ENCODE measurements at places on chromosomes 7 and 10.
A peak's percentile ranks its signal among the peaks of the same experiment; 100 is the strongest.

DNA sequence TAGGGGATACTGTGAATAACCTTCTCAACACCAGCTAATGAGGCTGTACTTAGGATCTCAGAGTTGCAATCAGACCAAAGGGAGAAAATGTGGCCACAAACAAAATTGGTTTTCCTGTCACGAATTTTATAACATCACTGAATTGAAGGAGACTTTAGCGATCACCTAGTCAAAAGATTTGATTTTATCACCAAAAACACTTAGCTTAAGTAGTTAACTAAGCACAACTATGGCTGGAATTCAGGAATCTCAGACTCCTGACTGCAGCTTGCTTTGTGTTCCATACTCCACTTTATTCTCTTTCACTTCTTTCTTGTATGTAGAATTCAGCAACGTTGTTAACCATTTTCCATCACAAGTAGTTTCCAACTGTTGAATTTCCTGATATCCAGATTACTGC lies 152.0 kb downstream of the SLC16A9 start:
- no peak for DNase-seq

DNA sequence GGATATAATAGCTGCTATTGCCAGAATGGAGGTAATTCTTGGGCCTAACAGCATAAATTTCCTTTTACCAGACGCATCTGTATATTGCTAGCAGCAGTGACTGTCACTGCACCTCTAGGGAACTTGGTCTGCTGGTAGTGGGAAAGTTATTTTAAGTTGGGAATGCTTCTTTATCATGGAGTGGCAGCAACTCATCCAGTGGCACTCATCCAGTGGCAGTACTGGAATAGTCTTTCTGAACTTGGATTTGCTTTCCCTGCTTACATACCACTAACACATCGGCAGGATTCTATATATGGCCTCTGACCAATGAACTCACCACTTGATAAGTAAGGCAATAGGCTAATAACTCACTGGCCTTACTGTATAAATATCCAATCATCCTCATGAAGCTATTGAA lies 22.0 kb upstream of the ICA1 start:
- DNase-seq, result no peak

DNA sequence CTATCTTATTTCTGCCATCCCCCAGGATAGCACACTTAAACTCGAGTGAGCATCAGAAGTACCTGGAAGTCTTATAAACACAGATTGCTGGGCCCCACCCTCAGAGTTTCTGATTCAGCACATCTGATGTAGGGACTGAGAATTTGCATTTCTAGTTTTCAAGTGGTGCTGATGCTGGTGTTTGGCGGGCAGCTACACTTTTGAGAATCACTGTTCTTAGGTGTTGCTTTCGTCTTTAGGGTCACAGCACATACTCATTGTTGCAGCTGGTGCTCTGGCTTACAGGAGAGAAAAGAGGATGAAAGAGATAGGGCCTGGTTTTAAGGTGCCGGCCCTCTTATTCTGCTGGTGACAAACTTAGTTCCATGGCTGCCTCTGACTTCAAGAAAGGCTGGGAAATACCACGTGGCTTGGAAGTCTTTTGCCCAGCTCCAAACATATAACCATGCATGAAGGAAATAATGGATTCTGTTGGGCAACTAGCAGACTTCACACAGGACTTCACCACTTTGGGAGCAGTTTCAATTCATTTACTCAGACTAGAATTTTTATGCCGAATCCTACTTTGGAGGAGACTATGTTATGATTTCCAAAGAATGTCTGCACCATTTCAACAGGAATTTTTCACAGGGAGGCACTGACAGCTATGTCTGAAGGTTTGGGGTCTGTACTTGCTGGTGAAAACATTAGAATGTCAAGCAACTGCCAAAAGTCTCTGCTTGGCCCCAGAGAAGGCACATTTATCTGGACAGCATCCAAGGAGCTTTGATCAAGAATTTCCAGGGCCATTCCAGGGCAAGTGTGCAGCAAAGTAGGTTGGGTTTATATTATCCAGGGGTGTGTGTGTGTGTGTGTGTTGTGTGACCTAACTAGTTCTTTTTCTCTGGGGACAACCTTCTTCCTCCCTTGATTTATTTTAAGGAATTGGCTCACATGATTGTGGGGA lies 6.9 kb upstream of the MINDY4 start:
- DNase-seq, result no peak

DNA sequence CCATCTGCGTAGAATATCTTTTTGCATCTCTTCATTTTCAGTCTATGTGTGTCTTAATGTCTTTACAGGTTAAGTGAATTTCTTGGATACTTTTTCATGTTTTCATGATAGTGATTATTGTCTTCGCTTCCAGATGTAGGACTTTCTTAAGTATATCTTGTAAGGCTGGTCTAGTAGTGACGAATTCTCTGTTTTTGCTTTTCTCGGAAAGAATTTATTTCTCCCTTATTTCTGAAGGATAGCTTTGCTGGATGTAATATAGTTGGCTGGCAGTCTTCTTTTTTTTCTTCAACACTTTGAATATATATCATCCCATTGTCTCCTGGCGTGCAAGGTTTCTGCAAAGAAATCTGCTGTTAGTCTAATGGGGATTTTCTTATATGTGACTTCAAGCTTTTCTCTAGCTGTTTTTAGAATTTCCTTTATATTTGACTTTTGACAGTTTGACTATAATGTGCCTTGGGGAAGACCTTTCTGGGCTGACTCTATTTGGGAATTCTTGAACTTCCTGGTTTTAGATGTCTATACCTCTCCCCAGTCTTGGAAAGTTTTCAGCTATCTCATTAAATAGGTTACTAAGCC lies 14.3 kb downstream of the GTPBP4 start:
- no peak for DNase-seq

DNA sequence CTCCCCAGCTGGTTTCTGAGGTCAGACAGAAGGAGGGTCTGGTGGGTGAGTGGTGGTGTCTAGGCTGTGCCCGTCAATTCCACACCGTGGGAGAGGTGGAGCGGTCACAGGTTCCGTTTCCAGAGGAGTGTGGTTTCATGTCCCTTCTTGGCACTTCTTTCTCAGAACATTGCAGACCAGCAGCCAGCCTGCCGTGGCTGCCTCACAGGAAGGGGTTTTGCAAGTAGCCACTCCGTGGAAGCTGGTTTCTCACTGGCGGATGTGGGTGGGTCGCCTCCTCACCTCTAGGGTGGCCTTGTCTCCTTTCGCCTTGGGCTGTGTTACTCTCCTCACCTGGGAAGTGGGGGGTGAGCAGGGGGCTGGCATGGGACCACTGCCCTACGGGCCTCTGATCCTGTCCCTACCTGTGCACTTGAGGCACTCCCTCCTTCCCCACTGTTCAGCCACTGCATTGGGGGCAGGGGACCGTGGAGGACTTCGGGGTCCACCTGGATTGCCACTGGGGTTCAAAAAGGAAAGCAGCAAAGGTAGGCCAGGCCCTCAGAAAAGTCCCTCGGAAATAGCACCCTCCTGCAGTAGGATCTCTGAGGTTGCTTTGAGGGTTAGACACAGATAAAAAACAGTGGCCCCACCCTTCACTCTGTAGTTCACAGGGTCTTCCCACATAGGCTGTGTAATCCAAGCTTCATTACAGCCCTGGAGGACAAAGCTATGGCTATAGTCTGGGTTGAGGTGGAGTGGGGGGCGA lies 33.9 kb downstream of the TSPAN14 start:
- DNase-seq, result peak; percentile 85

DNA sequence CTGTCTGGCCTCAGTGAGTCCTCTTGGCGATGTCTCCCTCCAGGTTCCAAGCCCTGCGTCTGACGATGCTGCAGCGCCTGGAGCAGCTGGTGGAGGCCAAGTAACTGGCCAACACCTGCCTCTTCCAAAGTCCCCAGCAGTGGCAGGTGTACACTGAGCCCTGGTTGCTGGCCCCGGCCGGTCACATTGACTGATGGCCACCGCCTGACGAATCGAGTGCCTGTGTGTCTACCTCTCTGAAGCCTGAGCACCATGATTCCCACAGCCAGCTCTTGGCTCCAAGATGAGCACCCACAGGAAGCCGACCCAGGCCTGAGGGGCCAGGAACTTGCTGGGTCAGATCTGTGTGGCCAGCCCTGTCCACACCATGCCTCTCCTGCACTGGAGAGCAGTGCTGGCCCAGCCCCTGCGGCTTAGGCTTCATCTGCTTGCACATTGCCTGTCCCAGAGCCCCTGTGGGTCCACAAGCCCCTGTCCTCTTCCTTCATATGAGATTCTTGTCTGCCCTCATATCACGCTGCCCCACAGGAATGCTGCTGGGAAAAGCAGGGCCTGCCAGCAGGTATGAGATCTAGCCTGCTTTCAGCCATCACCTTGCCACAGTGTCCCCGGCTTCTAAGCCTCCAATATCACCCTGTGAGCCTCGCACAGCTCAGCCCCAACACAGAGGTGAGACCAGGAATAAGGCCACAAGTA lies 7.3 kb upstream of the ZNF22 start:
- no peak for DNase-seq

DNA sequence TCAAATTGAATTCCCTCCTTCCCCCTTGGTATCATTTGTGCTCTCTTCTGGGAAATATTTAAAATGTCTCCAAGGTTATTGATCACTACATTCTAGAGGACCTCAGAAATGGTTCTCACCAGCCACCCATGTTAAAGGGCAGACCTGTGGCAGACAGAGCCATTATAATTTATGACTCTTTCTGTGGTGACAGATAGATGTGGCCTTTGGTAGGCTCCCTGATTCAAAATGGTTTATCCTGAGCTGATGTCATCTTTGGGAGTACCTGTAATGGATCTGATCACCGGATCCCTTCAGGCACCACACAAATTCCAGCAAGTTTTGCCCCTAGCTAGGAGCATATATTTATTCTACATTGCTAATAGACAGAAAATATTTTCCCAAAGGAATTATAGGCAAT lies 267.5 kb downstream of the SDK1 start:
- DNase-seq, result no peak

GRCh38 chr10:119517235-119518141 lies 25.0 kb downstream of the RGS10 start:
- no peak for DNase-seq

DNA sequence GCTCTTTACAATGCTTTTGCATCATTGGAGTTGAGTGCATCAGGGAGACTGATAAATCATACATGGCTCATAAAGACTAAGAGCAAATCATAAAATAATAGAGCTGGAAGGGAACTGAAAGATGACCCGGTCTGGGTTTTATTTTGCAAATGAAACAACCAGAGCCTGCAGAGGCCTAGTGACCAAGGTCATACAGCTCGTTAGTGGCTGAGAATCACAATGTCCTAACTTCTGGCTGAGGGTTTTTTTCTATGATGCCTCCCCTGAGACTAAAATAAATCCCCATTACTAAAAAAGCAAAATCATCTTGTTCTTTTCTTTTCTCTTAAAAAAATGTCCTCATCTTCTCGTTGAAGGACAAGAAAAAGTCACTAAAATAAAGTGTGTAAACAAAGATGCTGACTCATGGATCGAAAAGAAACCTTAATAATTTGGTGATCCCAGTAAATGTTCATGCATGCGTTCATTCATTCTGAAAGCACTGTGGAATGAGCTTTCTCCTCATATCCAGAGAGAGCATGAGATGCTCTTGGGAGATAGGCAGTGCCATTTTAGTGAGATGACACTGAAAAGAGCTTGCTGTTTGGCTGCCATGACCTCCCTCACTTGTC lies 107.8 kb upstream of the PHYHIPL start:
- DNase-seq, result no peak

- no peak for DNase-seq
These were observed 32.7 kb upstream of the RASGEF1A start for GRCh38 chr10:43299579-43299978.

DNA sequence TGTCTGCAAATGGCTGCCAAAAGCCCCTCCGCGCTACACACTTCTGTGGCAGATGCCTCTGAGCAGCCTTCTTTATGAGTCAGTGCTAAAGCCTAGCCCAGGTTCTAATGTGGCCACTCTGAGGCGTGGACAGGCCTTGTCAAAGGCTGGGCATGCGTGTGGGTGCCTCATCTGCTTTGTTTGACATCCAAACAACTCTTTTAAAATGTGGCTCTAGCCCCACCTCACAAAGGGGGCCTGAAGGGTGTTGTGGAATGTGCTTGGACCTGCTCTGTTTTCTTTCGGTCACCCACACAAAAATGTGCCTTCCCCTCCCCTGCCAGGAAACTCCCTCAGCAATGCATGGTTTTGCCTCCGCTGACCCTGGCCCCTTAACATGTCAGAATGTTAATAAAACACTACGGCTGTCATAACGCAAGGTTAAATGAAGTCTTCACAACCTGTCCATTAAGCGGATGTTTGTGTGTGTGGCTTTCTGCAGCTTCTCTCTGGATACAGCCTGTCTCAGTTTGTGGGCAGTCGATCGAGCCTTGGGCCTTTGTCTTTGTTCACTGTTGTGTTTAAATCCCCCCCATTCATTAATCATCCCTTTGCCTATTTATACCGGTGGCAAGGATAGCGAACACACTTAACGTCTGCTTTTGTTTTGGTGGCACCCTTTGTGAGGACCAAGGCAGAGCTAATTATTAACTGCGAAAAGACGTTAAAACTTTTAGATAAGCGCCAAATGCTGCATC lies 718.9 kb downstream of the LRMDA start:
- peak; percentile 30 for DNase-seq

DNA sequence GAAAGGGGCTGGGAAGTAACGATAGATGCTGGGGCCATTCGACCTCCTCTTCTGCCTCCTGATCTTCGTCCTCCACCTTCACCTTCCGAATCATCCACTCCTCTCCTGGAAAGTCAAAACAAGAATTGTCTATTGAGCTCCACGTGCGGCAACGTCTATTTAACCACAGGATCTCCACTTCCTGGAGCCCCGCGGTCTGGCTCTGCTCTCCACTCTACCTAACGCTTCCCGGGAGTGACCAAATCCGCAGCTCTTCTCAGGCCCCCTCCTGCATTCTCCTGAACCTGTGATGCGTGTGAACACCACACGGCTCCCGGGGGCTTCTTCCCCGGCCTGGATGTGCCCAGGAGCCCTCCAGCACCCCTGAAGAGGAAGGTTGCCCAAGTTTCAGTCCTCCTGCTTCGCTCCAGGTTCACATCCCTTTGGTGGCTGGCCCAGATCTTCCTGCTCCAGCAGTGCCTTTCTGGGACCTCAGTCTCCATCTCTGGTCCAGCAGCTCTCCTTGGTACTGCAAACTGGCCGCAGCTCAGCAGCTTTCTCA lies 7.2 kb downstream of the ZNF467 start:
- no peak for DNase-seq

DNA sequence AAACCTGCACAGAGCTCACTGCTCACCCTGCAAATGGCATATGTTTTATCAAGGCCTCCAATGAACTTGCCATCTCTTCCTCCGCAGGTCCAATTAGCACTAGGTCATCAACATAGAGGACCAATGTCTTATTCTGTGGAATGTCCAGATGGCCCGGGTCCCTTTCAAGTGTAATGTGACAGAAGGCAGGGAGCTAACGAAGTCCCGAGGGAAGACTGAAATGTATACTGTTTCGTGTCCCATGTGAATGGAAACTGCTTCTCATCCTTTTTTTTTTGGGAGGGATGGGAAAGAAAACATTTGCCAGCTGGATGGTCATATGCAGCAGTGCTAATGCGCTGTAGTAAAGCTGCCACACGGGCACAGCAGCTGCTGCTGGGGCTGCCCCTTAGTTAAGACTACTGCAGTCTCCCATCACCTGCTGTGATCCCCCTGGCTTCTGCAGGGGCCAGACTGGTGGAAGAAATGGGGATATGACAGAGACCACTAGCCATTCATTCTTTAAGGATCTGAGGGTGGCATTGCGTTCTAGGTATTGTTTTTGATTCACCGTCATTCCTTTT lies 61.7 kb upstream of the CCNY start:
- DNase-seq, result no peak

Measured in upper lobe of left lung (tissue), 6 donors.